CD4-positive, alpha-beta memory T cell (primary cell): ENCODE measurements at places on chromosomes 1 and 21.

GRCh38 chr1:75126611-75127101 is 7.5 kb upstream of the LHX8 start:
- DNase-seq, result no peak

DNA sequence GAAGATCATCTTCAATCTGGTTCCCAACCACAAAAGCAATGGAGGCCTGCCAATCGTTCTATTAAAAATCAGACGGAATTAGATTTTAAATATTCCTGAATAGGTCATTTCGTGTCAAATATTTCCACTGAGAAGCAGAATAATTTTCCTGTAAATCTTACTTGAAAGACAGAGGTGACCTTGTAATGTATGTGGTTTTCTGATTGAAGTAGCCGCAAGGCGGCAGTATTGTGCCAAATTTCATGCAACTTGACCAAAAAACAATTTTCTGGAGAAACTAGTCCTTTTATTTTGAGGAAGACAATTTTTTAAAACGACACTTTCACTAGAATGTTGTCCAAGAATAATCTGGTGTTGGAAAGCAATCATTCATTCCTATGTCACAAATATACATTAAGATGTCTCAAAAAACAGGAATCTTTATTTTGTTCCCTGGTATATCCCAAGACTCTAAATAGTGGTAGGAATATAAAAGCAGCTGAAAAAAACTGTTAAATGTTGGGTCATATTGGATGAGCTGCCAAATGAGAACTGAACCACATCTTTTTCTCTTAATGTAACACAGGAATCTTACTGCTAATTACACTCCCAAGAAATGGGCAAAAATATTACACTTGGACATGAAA is 33.6 kb downstream of the SPAG17 start:
- no peak for DNase-seq

DNA sequence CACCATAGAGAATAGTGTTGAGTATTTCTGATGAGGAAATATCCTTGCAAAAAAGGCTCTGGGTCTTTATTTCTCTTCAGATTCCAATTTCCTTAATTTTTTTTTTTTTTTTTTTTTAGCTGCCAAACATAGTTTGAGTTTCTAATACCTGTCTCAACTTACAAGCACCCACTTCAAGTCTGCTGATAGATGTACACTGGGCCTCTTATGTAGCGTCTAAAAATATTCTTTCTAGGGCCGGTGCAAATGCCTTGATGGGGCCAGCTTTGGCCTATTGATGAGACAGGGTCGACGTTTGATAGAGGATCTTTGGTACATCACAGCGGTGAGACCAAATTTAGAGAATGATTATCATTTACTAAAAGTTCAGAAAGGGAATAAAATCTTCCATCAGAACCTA is 626.4 kb downstream of the LMO4 start:
- DNase-seq, result no peak

DNA sequence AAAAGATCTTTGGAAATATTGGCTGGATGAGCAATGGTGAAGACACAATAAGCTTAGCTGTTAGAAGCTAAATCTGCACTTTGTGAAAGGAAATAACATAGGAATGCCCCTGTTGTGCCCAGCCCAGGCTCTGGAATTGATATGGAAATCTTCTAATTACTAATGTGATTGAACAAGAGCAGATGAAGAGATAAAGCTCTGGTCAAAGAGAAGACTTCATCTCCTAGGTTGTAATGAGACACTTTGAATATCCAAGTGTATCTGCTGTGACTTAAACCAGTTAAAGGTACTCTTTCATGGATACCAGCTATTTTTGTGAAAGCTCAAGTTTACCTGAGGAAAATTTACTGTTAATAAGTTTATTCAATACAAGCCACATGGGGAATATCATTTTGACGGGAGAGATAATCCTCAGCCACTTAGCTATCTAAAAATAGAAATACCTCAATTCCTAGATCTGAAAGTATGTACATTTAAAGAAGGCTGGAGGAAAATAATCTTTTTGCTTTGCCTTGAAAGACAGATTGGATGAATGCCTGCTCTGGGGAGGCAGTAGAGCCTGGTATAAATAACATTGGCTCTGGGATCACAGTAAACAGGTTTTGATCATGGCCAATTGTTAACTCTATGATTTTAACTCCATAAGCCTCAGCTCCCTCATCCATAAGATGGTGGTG is 494.0 kb upstream of the B3GALT2 start:
- DNase-seq, result no peak

GRCh38 chr1:230863449-230863848 is 4.9 kb downstream of the C1orf198 start:
- no peak for DNase-seq

GRCh38 chr21:45972353-45972715 is 9.2 kb upstream of the COL6A1 start:
- DNase-seq, result no peak

- no peak for DNase-seq
These were observed 566.8 kb upstream of the USP24 start for GRCh38 chr1:55781944-55782482.

GRCh38 chr1:84344286-84344685 is 42.8 kb downstream of the SAMD13 start:
- no peak for DNase-seq

- peak; percentile 11 for DNase-seq
These were observed 882 bp downstream of the VPS13D start for GRCh38 chr1:12230549-12231275.

- DNase-seq, result no peak
These were observed 400.5 kb downstream of the CAMTA1 start for GRCh38 chr1:7185721-7186120.

- DNase-seq, result no peak
These were observed 643.7 kb downstream of the KCNT2 start for GRCh38 chr1:195964516-195964915.

- DNase-seq, result no peak
These were observed 27.3 kb downstream of the STPG1 start for GRCh38 chr1:24386241-24386640.

DNA sequence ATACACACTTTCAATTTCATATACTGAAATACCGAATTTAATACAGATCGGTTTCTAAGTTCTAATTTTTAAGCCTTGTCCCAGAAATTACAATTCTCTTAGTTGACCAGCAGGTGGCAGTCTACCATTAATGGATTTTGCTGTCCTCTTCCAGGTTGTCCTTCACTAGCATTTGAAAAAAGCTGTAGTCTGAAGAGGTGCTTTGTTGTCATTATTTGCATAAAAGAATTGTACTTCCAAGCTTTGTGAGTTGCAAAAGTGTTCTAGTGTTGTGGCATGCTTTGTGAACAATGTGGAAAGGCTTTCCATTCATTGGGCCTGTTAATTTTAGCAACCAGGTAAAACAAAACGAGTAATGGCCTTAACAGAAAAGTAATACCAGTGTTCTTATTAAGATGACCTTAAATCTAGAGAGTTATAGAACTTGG is 193.6 kb downstream of the RPS6KC1 start:
- peak; percentile 28 for DNase-seq

DNA sequence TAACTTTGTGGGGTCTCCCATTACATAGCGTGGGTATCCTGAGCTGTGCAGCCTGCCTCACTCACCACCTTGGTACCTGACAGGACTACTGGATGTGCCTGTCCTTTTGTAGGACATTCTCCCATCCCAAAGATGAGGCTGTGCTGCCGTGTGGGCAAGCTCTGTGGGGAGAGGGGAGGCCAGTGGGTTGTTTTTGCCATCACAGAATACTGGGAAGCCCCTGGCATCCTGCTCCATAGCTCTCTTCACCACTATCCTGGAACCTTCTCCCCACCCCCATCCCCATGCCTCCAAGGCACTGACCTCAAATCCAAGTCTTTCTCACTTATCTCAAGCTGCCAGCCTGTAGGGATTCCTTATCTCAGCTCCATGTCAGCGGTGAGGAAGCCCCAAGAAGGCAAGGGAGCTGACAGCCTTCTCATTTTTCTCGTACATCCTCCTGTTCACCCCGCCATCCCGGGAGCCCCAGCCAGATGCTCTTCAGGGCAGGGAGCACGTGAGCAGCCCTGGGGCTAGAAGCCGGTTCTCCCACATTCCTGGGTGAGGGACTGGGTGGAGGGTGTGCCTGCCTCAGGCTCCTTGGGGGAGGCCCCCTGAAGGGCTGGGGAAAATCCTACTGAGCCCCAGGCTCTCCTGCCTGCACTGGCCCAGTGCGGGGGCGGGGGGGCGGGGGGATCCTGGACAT is 2.4 kb upstream of the ELF3 start:
- DNase-seq, result no peak

DNA sequence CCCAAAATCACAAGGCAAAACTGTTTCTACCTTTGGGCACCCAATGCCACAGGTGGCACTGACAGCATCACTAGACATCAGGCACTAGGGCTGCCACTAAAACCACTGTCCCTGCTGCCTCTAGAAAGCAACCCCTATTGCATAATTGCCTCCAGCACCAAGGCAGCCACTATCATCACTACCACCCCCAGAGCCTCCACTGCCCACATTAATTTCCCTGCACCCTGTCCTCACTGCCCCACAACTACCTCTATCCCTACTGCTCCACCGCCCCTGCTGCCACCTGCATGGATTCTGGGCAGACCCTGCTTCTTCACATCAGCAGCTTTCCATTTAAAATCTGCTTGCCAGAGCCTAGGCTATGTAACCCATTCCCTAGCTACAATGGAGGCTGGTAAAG is 68.6 kb upstream of the CACHD1 start:
- DNase-seq, result no peak
